Activated T-cell treated with anti-CD3 and anti-CD28 coated beads for 1 hour (primary cell): ENCODE measurements at places on chromosomes 7 and 10.

DNA sequence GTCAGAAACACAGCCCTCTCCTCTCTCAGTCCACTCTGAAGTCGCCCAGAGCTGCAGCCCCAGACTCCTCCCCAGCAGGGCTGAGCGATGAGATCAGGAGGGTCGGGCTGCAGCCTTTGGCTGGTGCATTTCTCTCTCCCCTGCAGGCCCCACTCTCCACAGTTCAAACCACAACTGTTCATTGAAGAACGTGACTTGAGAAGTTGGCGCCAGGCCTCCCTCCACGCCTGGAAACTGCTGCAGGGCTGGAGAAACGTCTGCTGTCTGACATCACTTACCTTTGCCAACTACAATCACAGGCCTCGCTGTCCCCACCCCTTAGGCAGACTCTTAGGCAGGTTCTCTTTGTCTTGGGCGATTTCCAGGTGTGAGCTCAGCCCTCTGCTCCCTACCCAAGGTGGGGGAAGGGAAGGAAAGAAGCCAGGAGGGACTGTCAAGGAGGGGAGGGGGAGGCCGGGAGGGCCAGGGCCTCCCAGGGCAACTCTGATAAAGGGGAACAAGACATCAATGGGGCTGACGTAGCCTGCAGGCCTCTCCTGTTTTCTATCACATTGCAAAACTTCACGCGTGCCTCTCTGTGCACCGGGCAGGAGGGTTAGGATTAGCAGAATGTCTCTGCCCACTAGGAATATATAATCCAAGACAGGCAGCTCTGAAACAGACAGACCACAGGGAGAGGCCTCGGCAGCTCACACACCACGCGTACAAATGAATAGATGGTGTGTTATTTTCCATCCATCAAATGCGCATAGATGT lies 32.7 kb downstream of the CALML5 start:
- DNase-seq = no peak

GRCh38 chr7:33671531-33672262 lies 233.6 kb upstream of the BMPER start:
- DNase-seq = no peak

GRCh38 chr10:124928087-124928486 lies 13.8 kb upstream of the ZRANB1 start:
- no peak for DNase-seq

DNA sequence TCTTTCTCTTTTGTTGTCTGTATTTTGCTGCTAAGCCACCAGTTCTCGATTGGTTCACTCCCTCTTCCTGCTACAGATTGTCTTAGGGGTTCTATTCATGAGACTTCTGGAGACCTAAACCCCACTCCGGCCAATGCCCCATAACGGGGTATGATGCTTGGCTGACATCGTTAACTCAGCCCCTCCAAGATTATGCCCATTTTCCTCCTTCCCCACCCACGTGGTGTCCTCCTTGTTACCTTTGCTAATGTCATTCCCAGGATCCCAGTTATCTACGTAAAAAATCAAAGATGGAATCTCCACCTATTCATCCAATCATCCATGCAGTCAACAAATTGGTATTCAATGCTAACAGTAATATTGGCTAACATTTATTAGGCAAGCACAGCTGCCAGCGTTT lies 228.3 kb downstream of the CAMK1D start:
- DNase-seq = no peak

GRCh38 chr10:100520811-100521210 lies 1.1 kb upstream of the SEC31B start:
- DNase-seq = no peak

- DNase-seq = no peak
Measured at GRCh38 chr7:156625580-156625979, 15.0 kb upstream of the RNF32 start.

DNA sequence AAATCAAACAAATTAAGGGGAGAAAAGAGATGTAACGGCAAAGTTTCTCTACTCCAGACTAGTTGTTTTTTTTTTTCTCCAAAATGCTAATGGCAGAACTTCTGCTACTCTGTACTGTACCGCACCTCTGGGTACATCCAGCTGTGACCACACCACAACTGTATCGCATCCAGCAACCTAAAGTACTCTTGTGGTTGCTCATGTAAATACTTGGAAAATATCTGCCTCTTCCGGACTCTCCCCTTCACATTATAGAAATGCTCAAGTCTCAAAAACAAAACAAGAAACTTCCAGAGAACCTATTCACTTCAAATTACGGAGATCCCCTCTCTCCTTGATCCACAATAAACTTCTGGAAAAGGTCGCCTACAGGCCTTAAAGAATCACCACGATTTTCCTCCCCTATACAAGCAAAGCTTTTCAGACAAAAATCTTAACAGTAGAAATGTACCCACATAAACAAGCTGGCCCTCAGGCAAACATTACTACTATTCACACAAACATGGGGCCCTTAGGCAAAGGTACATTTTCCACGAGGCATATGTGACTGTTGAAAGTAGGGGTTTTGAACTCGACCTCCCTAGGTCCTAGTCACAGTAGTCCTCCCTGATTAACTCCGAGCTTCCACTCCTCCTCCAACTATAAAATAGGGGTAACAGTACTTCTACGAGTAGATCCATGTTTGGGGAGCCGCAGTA lies 222.9 kb upstream of the MKLN1 start:
- DNase-seq = no peak

- no peak for DNase-seq
Measured at GRCh38 chr10:33398796-33399195, 64.3 kb upstream of the NRP1 start.

- no peak for DNase-seq
Measured at GRCh38 chr10:91380873-91381256, 29.3 kb upstream of the HECTD2 start.

DNA sequence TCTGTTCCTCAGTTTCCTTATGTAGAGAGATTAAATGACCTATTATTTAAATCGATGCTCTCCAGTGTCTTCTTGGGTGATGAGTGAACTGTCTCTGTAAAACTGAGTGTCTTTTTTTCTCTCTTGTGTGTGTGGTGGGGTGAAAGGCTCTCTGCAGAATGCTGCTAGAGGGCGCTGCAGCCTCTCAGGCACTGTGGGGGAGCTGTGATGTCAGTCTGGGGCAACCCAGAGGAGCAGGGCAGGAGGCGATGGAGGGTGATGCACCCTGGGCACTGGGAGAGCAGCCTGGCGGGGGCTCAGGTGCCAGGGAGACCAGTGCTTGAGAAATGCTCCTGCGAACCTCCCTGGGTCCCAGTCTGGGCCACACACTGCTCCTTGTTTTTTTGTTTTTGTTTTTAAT lies 110.1 kb upstream of the POM121L12 start:
- DNase-seq = no peak

- no peak for DNase-seq
Measured at GRCh38 chr10:20207653-20208052, 391.4 kb downstream of the PLXDC2 start.
